ENCODE measurements at places on chromosomes 16 and 17. TPM values are rescaled to one million over a fixed set of nuclear protein-coding genes. Genes with fewer than 3 reads are reported as not detected.

DNA sequence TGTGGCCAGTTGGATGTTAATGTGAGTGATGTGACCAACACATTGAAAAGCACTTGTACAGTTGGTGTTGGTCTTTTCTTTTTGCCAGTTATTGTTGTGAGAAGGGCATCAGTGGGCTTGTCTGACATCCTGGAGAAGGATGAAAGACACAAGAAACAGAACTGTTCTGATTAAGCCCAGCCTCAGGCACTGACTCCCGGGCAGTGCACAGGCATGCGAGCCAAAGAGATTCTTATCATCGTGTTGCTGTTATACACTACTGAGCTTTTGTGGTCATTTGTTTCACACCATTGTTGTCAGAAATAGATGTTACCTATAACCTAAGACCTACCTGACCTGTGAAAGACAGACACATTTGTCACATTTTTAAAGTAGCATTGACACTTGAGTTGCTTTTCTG, 236.8 kb upstream of the CA10 start:
- DNase-seq, result no peak
- H3K4me3 ChIP-seq, result no peak overlapping the region
- H3K27me3 ChIP-seq, result no peaks in the 10 kb centered on the region
- H3K36me3 ChIP-seq, result no peaks in the 10 kb centered on the region
- no peak overlapping the region for H3K27ac ChIP-seq

The MYO15A gene
- total RNA-seq, result 3.3 TPM

The RPL23 gene
- total RNA-seq, result 1,156 TPM

GRCh38 chr17:6712058-6712853, 913 bp downstream of the SLC13A5 start:
- H3K27ac ChIP-seq, result no peak overlapping the region
- no peak for DNase-seq
- H3K36me3 ChIP-seq, result no peaks in the 10 kb centered on the region
- peaks cover 20% of the 10 kb centered on the region for H3K4me1 ChIP-seq
- H3K27me3 ChIP-seq, result peaks cover 49% of the 10 kb centered on the region

DNA sequence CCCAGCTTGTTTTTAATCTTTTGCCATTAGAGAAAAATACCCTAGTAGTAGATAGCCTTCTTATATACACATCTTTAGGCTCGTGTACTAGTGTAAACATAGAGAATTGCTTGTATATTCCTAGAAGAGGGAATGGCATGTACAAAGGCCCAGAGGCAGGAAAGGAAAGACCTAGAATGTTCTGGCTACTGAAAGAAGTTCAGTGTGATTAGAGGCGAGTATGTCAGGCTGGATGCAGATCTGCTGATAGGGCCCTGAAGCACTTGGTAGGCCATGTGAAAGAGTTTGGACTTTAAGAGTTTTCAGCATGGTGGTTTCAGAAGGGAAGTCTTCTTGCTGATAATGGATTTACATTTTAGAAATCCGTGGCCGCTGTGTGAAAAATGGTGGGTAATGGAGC, 17.4 kb downstream of the CTCF start:
- H3K27me3 ChIP-seq, result no peaks in the 10 kb centered on the region
- H3K27ac ChIP-seq, result no peak overlapping the region
- H3K4me1 ChIP-seq, result no peaks in the 10 kb centered on the region
- H3K4me3 ChIP-seq, result no peak overlapping the region
- H3K36me3 ChIP-seq, result peaks cover 18% of the 10 kb centered on the region

The NPIPB6 gene
- not detected for total RNA-seq

GRCh38 chr17:74219576-74220133, 6.3 kb downstream of the TTYH2 start:
- H3K36me3 ChIP-seq, result peaks cover 3% of the 10 kb centered on the region
- no peak overlapping the region for H3K27ac ChIP-seq
- H3K4me3 ChIP-seq, result no peak overlapping the region
- peaks cover 3% of the 10 kb centered on the region for H3K4me1 ChIP-seq
- no peaks in the 10 kb centered on the region for H3K27me3 ChIP-seq

GRCh38 chr17:10297691-10298090, 75.1 kb downstream of the MYH13 start:
- H3K4me1 ChIP-seq, result peaks cover 7% of the 10 kb centered on the region
- H3K27me3 ChIP-seq, result no peaks in the 10 kb centered on the region
- H3K4me3 ChIP-seq, result no peak overlapping the region
- H3K27ac ChIP-seq, result no peak overlapping the region

- H3K27me3 ChIP-seq, result no peaks in the 10 kb centered on the region
- H3K27ac ChIP-seq, result no peak overlapping the region
- no peak overlapping the region for H3K4me3 ChIP-seq
Observed at GRCh38 chr16:84053237-84053636, 10.6 kb upstream of the SLC38A8 start.

The HOXB6 gene
- total RNA-seq, result 4.4 TPM

- H3K4me1 ChIP-seq, result peaks cover 46% of the 10 kb centered on the region
- peaks cover 42% of the 10 kb centered on the region for H3K36me3 ChIP-seq
- DNase-seq, result no peak
- no peaks in the 10 kb centered on the region for H3K27me3 ChIP-seq
- H3K4me3 ChIP-seq, result peak overlapping the region; percentile 4
- peak overlapping the region; percentile 68 for H3K27ac ChIP-seq
Observed at GRCh38 chr17:64378890-64379354, 11.7 kb downstream of the PECAM1 start.

DNA sequence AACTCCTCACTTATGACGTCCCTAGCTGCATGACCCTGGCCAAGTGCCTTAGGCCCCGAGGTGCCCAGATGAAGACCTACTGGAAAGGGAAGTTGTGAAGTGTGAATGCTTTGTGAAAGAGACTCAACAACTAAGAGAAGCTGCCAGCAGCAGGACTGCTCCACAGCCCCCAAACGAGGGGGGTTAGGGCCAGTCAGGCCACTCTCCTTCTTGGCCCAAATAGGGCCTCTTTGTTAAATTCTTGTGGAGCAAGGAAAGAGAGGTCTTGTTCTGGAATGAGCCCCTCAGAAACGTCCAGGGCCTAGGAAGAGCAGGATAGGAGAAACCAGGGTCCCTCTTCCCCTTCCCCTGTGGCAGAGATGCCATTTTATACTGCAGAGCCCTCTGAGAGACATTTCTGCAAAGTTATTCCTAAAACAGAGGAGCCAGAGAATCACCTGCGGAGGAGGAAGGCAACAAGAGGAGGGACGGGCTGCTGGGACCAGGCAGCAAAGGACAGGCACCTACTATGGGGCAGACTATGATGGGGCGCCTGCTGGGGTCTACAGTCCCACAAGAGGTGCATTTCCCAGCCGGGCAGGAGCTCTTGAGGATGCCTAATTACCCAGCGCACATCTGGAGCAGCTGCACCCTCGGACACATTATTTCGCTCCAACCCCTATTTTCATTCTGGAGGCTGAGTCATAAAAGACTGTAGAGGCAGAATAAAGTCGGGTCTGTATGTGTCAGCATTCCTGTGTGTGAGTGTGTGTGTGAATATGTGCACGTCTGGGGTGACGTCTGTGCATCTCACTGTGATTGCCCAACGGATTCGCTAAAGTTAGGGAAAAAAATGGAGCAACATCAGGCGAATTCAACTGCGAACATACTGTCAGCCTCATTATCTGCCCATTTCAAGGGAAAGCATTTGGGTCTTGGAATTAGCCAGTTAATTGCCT, 11.4 kb upstream of the HOXB9 start:
- no peak overlapping the region for H3K4me3 ChIP-seq
- peaks cover 100% of the 10 kb centered on the region for H3K27me3 ChIP-seq
- no peak overlapping the region for H3K27ac ChIP-seq
- peaks cover 5% of the 10 kb centered on the region for H3K4me1 ChIP-seq

The ARSG gene
- 4.2 TPM for total RNA-seq

GRCh38 chr16:52861614-52862022, 191.1 kb downstream of the CHD9NB start:
- H3K4me3 ChIP-seq, result no peak overlapping the region
- H3K27me3 ChIP-seq, result no peaks in the 10 kb centered on the region
- H3K36me3 ChIP-seq, result no peaks in the 10 kb centered on the region
- no peak for DNase-seq

DNA sequence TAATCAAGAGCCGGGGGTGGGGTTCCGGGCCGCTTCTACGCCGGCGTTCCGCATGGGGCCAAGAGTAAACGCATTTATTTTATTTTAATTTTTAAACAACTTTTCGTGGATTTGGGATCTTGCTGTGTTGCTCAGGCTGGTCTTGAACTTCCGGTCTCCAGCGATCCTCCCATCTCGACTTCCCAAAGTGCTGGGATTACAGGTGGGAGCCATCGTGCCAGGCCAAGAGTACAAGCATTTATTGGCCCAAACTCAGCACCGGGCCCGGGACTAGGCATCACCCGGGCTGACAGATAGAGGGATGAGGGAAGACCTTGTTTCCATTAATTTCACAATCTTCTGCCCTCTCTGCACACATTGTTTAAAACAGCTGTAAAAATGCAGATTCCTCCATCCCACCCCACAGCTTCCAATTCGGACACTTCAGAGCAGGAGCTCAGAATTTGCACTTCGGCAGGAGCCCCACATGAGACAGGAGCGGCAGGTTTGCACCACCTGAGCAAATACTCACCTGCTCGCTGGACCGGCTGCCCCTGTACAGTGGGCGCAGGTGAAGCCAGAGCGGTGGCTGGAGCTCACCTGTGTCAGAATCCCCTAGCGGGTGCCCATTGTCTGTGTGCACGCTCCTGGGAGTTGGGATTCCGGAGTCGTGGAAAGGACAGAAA, 663 bp upstream of the GINS2 start:
- H3K4me1 ChIP-seq, result peaks cover 9% of the 10 kb centered on the region
- no peaks in the 10 kb centered on the region for H3K36me3 ChIP-seq
- DNase-seq, result no peak
- no peak overlapping the region for H3K27ac ChIP-seq

DNA sequence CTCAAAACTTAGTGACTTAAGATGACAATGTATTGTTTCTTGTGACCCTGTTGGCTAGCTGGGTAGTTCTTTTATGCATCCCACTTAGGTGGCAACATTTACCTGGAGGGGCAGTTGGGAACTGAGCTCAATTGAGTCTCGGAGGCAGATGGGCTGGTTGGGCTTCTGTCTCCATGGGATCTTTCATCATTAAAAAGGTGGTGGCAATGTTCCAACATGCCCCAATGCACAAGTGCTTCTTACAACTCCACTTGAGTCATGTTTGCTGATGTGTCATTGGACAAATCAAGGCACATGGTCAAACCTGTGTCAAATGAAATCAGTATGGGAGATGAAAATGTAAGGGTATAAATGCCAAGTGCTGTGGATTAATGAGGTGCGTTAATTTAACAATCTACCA, 11.7 kb upstream of the HS3ST3B1 start:
- H3K36me3 ChIP-seq, result no peaks in the 10 kb centered on the region
- no peak for DNase-seq
- peaks cover 20% of the 10 kb centered on the region for H3K27me3 ChIP-seq
- H3K27ac ChIP-seq, result no peak overlapping the region
- H3K4me1 ChIP-seq, result no peaks in the 10 kb centered on the region

DNA sequence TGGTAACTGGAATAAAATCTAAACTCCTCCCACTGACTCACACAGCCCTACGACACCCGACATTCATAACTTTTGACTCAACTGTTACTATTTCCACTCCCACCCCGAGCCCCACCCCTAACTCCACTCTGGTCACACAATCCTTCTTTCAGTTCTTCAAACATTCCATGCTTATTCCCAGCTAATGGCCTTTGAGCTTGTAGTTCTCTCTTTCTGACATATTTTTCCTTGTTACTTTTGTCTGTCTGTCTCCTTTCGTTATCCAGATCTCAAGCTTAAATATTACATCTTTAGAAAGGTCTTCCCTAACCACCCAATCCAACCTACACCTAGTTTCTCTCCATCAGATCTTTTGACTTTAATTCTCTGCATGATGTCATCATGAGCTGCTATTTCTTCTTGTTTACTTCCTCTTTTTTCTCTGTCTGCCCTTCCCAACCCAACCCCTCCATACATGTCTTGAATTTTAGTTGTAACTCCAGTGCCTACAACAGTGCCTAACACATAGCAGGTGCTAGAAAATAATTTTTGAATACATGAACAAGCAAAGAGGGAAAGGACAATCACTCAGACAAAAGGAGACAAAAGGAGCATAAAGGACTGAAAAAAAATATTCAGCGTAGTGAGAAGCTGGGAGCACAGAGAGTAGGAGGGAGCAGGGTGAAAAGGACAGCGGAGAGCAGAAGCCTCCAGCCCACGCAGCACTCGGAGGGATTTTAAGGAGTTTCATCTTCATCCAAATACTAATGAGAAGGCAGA, 65.2 kb upstream of the SMIM36 start:
- peak overlapping the region; percentile 41 for H3K4me3 ChIP-seq
- no peaks in the 10 kb centered on the region for H3K27me3 ChIP-seq
- H3K36me3 ChIP-seq, result no peaks in the 10 kb centered on the region
- peaks cover 26% of the 10 kb centered on the region for H3K4me1 ChIP-seq
- DNase-seq, result peak; percentile 44

DNA sequence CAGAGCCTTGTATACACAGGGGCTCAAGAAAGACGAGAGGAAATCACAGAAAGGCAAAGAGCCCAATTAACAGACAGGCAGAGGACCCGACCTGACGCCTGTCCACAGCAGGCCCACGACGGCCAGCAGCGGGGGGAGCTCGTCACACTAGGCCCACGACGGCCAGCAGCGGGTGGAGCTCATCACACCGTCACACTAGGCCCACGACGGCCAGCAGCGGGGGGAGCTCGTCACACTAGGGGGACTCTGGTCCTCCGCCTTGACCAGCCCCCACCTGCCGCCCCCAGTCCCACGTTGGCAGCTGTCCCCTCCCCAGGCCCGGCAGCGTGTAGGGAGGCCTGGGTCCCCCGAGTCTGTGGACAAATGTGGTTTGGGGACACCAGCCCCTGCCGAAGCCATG, 23.7 kb upstream of the GNG13 start:
- H3K4me3 ChIP-seq, result no peak overlapping the region
- no peaks in the 10 kb centered on the region for H3K4me1 ChIP-seq
- no peak for DNase-seq
- H3K27me3 ChIP-seq, result peaks cover 17% of the 10 kb centered on the region
- no peaks in the 10 kb centered on the region for H3K36me3 ChIP-seq

GRCh38 chr17:76039121-76039520, 12.0 kb upstream of the EVPL start:
- H3K27ac ChIP-seq, result no peak overlapping the region
- no peak for DNase-seq
- H3K36me3 ChIP-seq, result peaks cover 63% of the 10 kb centered on the region
- H3K27me3 ChIP-seq, result no peaks in the 10 kb centered on the region
- no peak overlapping the region for H3K4me3 ChIP-seq
- H3K4me1 ChIP-seq, result no peaks in the 10 kb centered on the region

DNA sequence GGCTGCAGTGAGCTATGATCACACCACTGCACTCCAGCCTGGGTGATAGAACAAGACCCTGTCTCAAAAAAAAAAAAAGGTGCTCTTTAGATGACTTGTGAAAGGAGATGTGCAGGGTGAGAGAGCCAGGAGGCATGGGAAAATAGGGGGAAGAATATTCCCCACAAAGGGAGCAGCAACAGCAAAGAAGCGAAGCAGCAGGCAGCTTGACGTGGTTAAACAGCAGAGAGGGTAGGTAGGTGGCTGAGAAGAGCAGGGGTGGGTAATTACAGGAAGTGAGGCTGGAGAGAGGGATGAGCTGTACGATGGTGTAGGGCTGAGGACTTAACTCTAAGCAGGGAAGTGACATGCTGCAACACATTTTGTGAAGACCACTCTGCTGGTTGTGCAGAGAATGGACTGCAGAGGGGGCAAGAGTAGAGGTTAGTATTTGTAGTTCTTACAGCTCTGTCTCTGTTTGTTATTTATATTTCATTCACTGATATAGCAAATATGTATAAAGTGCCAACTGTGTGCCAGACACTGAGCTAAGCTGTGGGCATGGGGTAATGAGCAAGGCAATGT, 1.6 kb downstream of the HEATR3 start:
- H3K4me3 ChIP-seq, result peak overlapping the region; percentile 99
- DNase-seq, result no peak
- H3K27me3 ChIP-seq, result no peaks in the 10 kb centered on the region
- no peak overlapping the region for H3K27ac ChIP-seq

The ZNF594 gene
- total RNA-seq, result 8.7 TPM
